ENCODE measurements at places on chromosomes 5 and 9.

- no peak for DNase-seq
Observed at GRCh38 chr5:137708796-137709559, 26.9 kb downstream of the KLHL3 start.

DNA sequence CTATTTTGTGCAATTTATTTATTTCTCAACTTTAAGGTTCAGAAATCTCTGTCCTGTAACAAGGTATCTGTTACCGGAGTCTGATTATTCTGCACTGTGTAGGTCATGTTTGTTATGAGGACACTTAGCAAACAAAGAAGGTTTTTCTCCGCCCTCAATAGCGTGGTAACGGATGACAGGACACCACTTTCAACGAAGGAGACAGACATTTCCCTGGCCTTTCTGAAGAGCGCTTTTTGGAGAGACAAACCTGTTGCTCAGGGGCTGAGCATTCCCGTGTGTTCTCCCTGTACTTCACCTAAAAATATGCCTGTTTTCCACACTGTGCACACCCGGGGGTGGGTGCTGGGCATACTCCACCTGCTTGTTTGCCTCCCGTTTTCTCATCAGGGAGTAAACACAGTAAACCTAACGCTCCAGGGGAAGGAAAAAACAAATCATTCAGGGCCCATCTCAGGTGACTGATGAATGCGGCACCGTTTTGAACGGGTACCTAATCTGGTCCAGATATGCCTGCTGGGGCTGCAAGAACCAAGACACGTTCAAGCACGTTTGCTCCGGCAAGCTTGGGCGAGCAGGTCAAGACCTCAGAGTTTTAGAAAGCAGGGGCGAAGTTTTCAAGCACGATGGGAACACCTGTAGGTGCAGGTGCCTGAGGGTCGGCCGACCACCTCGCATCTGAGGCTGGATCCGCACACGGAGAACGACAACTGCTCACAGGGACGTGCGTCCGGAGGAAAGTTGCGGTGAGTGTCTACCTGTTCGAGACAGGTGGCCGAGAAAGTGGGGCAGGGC lies 859 bp downstream of the RETREG1 start:
- no peak for DNase-seq

DNA sequence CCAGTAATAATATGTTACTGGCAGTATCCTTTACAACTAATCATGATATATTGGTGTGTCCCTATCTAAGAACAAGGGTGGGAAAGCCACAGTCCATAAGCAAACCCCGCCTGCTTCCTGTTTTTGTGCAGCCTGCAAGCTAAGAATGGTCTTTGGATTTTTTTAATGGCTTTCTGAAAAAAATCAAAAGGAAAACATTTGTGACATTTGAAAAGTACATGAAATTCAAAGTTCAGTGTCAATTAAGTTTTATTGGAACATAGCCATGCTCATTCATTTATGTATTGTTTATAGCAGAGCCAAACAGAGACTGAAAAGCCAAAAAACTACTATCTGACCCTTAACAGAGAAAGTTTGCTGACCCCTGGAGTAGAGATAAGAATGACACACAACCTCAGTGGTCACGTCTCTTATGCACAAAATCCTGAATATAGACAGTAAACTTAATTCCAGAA lies 12.8 kb upstream of the TMEM245 start:
- no peak for DNase-seq

GRCh38 chr9:99592834-99593574 lies 228.7 kb upstream of the NR4A3 start:
- no peak for DNase-seq

DNA sequence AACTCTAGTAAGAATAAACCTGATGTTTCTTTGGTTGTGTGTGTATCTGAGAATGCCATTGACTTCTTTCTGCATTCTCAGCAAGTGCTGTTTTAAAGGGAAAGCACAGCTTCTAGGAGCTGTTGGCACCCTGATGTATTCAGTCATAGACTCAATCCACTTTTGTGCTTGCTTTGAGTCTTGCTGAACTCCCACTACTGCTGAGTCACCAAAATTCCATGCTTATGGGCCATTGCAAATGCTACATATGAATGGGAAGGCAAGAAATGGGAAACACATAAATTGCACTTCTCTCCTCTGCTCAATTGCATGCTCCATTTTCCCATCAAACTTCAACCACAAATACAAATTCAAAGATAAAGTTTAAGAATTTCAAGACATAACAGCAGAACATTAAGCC lies 9.8 kb upstream of the FTMT start:
- DNase-seq: no peak

DNA sequence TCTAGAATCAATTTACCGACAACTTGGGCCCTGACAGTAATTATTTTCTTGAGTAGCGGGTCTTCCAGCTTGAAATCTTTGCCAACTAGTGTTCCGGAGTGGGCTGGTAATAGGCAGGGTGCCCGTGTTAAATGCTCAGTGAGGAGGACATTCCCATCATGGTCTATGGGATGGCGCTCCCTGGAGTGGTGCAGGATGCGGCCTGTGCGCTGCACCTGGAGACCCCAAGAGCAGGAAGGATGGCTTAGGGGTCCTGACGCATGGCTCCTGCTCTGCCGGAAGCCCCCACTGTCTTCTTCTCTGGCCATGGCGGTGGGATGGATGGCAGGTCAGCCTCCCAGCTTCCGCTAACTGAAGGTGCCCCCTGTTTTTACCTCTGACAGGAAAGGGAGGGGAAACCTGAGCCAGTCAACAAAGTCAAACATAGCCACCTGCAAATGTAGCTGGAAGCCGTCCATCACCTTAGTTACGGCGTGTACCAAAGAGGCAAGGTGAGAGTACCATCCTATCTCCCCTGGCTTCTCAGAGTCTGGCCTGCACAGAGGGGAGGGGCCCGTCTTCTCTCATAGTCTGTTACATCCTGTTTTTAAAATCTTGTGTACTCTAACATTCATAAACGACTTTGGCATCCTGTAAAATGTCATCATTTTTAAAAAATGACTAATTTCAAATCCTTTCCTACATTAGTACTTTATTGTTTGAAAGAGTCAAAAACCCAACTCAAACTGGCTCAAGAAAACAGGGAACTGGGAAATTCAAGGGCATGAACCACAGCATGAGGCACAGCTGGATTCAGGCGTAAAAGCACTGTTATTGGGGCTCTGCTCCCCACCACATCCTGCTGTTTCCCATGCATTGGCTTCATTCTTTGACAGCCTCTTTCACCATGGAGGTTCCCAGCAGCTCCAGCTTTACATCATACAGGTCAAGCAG lies 28.5 kb upstream of the UNC5A start:
- DNase-seq: no peak

DNA sequence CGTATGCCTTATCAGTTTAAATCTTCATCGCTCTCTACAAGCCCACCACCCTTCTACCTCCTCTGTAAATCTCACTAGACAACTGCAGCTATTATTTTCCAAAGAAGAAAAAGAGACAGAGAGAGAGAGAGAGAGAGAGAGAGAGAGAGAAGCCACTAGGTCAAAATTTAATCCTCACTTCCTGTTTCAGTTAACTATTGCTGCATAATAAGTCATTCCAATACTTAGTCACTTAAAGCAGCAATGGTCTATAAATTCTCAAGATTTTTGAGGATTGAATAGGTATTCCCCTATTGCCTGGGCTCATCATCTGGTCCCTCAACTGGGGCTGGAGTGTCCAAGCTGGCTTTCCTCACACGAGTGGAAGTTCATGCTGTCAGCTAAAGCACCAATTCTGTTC lies 68.8 kb downstream of the ITGA1 start:
- no peak for DNase-seq

GRCh38 chr9:2536511-2536910 lies 85.1 kb upstream of the VLDLR start:
- no peak for DNase-seq

DNA sequence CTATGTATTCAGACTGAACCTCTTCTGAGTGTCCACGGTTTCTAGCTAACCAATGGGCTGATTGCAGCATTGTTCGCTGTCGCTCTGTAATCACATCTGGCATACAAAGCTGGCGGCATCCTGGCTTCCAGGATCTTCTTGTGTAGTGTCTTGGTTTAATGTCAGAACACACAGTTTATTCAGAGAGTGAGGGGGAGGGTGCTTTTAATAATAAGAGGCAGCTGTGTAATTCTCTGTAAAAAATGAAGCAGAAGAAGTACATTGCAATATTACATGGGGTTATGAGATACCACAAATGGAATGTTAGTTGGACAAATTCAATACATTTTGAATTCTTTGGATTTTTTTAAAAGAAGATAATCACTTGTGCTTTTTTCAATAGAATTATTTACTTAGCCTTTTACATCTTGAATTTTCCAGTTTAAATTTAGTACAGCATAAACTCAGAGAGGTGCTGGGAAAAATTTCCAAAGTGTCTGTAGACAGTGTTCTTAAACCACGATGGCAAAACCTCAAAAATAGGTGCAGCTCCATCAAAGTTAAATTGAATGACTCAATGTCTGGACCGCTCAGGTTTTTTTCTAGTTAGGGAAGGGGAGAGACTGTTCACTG lies 206.0 kb downstream of the PCSK1 start:
- DNase-seq: no peak

DNA sequence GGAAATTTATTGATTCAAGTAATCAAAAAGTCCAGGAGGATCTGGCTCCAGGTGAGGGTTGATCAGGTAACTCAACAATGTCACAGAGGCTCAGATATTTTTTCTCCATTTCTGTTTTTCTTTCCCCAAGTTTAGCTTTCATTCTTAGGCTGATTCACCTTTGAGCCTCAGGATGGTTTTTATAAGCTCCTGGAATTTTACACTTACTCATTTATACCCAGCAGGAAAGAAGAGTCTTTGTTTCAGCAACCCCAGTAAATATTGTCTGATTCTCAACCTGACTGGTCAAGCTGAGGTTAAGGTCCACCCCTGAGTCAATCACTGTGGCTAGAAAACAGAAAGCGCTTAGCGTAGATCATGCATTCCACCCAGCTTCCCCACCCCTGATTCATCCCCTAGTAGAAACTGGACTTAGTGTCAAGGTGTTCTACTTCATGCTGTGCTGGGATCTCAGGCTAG lies 500.6 kb downstream of the KIF4B start:
- DNase-seq: no peak

DNA sequence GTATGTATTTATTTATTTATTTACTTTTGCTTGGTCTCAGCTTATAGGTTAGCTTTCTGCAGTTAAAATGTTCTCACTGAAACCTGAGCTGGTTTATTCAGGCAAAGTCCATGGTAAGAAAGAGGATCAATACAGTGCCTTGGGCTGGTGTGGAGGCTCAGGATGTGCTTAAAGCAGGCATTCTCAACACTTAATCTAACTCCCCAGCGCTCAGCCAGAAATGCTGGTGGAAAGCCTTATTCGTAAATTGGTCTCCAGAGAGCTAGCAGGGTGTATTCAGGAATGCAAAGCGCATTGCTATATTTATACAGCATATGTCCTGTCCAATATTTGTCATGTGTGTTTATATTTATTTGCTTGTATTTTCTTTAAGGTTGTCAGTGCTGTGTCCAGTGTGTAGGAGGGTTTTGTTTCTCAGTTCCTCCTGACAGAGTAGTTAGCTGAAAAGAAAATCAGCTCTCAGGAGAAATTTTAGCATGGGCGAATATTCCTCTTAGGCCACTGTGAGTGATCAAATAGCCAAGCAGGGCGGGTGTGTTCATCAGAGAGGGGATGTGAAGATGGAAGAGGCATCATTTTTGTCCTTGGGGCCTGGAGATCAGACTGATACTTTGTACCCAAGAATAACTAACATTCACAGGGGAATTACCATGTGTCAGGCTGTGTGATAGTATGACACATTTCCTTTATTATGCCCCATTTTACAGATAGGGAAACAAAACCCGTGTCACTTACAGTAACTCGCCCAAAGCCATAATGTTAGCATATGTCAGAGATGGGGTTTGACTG lies 65.8 kb downstream of the DOCK2 start:
- DNase-seq: no peak

GRCh38 chr9:68560071-68560844 lies 19.6 kb upstream of the TMEM252 start:
- DNase-seq: no peak

- no peak for DNase-seq
Observed at GRCh38 chr9:79940919-79941318, 369.2 kb downstream of the TLE4 start.

DNA sequence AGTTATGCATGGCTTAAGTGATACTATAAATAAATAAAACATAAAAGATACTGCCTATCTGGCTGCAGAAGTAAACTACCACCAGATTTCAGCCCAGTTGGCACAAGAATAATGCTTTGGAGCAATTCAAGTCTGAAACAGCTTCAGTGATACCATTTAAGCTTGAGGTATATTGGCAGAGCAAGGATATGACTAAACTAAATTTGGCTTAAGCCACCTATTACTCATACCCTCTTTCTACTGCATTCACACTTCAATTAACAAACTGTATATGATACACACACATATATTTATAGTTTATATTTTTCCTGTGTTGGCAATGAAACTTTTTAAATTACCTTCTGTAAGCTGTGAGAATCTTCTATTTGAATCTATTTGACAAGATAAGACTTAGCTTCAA lies 431.9 kb downstream of the ANXA1 start:
- no peak for DNase-seq

DNA sequence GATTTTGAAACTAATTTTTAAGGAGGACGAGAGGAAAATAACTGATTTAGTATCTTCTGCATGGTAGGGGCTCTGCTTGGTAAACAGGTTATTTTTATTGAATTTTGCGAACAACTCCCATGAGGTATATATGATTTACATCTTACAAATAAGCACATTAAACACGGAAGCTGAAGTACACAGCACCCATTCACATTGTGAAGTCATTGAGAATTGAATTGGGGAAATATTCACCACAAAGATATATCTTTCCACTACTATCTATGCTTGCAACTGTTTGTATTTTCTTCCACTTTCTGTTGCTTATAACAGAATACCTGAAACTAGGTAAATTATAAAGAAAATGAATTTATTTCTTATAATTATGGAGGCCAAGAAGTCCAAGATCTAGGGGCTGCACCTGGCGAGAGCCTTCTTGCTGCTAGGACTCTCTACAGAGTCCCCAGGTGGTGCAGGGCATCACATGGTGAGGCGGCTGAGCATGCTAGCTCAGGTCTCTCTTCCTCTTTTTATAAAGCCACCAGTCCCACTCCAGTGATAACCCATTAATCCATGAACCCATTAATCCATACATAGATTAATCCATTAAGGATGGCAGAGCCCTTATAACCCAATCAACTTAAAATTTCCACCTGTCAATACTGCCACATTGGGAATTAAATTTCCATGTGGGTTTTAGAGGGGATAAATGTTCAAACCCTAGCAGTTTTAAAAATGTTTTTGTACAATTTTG lies 79.0 kb upstream of the ZNF608 start:
- no peak for DNase-seq

DNA sequence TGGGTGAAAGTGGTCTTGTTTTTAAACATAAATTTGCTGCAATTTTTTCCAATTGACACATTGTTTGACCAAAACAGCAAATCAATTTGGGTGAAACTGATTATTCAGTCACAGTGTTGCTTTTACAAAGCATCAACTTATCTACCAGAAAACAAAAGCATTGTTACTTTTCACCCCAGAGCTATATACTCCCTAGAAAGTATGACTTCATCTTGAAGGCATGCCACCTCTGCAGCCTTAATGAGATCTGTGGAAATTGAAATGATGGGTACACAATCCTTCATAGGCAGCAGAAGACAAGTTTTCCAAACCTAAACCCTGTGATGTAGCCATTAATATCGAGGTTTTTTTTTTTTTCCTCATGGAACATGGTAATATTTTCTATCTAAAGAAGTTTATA lies 615.9 kb downstream of the CHSY3 start:
- no peak for DNase-seq

- DNase-seq: no peak
Observed at GRCh38 chr5:111225926-111226325, 1.7 kb downstream of the CAMK4 start.
